ENCODE measurements at places on chromosomes 16 and 17.

DNA sequence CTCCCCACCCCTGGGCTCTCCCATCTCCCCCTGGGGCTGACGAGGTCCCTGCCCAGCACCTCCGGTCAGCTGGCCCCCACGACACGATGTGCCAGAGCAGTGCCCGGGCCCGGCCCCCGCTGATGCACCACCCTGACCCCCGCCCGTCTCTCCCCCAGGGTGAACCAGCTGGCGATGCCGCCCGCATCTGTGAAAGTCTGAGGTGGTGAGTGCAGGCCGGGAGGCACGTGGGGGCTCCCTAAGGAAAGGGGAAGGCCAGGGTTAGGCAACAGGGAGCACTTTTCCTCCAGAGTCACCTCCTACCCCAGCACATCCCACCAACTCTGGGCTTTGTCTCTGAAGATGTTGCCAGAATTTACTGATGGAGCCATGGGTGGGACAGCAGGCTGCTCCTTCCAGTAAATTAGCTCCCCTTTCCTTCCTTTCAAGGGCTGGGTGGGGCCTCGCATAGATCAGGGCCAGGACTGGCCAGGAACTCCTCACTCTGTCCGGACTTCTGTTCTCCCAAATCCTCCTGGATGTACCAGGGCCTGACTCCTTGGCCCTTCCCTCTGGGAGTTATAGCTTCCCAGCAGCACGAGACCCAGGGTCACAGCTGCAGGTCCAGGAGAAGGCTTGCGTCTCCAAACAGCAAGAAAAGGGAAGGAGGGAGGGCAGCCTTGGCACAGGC lies 18.3 kb downstream of the MYBBP1A start:
- no peak for DNase-seq

GRCh38 chr16:70730944-70731343 lies 45.1 kb upstream of the MTSS2 start:
- no peak for DNase-seq

GRCh38 chr17:50204431-50204830 lies 3.0 kb upstream of the COL1A1 start:
- no peak for DNase-seq

- DNase-seq, result no peak
Observed at GRCh38 chr16:321532-321931, 31.0 kb downstream of the AXIN1 start.

DNA sequence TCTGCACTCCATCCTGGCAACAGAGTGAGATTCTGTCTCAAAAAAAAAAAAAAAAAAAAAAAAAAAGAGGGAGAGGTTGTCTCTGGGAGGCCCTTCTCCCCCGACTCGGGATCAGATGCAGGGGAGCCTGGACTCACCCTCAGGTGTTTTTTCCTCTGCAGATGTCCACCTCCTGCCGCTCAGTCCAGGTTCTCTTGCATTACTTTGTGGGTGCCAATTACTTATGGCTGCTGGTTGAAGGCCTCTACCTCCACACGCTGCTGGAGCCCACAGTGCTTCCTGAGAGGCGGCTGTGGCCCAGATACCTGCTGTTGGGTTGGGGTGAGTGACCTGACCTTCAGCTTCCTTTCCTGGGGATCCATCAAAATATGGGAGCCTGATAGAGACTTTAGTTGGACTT lies 34.1 kb downstream of the GLP2R start:
- no peak for DNase-seq

DNA sequence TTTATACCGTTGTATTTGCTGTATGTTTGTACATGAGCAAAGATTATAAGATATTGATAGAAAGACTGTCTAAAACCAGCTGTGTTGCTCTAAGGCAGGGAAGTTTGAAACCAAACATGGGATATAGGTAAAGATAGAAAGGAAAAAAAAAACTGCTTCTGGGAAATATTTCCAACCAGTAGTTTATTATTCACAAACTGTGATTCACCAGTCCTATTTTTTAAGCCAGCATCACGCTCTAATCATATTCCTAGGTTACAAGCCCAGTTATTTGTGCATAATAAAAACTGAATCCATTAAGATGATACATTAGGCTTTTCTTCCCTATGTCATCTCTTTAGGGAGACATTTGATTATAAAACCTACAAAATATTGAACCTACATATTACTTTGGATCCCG lies 4.0 kb downstream of the ERN1 start:
- DNase-seq, result no peak

- no peak for DNase-seq
Observed at GRCh38 chr17:27477971-27478684, 21.9 kb downstream of the KSR1 start.

DNA sequence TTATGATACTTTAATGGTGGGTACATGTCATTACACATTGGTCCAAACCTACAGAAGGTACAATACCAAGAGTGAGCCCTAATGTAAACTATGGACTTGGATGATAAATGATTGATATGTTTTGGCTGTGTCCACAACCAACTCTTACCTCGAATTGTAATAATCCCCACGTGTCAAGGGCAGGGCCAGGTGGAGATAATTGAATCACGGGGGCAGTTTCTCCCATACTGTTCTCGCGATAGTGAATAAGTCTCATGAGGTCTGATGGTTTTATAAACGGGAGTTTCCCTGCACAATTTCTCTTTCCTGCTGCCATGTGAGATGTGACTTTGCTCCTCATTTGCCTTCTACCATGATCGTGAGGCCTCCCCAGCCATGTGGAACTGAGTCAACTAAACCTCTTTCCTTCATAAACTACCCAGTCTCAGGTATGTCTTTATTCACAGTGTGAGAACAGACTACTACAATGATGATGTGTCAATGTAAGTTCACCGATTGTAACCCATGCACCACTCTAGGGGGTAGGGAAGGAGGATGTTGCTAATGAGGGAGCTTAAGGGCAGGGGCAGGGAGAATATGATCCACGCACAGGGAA lies 7.0 kb upstream of the METTL22 start:
- no peak for DNase-seq

GRCh38 chr16:22924492-22924891 lies 110.5 kb downstream of the HS3ST2 start:
- no peak for DNase-seq

DNA sequence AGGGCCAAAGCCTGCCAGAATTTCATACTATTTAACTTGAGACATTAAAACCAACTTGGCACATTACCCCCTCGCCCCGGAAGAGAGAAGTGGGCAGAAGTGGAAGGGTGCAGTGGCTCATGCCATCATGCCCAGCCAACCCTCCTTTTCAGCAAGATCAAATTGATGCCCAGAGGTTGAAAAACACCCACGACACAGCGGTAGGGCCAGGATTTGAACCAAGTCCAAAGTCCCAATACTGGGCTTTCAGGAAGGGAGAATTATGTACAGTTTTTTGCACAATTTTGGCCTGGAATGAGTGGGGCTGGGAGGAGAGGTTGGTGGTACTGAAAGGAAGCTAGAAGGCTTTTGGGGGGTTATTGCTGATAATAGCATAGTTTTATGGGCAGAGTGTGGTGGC lies 11.0 kb downstream of the PDP2 start:
- no peak for DNase-seq

DNA sequence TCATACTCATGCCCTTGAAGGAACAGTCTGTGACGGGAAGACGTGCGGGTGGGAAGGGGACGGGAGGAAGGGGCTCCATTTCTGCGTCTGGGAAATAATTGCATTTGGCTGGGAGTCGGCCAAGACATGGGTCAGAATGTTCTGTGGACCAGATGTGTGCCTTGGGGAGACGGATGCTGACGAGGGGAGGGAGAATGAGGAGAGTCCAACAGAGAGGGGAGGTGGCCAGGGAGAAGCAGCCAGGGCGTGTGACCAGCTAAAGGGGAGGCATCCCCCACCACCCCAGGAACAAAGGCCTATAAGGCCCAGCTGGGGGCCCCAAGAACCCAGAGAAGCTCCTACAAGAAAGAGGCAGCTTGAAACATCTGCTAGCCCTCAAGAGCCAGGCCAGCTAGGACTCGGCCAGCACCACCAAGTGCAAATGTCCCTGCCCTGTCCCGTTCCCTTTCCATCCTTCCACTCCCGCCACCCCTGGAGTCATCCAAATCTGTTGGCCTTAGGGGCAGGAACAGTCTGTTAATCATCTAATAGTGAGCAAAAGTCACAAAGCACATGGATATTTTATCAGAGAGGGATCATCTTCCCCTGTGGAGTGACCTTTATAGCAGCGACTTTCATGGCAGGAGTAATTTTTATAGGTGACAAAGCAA lies 42.5 kb upstream of the BCO1 start:
- DNase-seq, result no peak

DNA sequence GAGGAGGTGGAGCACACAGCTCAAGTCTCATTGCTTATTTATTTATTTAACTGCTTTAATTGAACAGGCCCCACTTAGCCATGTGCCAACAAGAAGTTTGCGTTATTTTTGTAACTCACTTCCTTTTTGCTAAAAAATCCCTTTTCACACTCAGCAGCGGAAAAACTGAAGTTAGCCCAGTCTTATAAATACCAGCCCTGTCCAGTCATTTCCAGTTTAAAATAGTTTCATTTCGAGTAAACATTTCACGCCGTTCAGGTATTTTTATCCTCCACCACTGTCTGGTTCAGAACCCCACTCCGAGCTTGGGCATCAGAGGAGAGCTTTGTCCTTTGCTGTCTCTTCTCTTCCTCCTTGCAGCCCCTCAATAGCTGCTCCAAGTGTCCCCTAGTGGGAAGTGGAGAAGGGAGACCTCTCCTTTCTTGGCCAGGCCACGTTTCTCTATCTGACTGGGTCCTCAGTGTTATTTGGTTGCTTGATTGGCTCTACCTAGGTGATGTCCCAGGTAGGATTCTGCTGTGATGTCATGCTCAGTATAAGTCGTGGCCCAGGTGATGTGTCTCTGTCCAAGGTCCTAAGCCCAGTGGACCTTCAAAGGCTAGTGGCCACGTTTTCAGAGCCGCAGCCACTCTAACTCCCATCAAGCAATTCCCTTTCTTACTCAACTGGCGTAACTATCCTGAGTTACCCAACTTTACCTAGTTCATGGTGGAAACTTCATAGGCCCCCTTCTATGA lies 53.0 kb upstream of the GAS7 start:
- no peak for DNase-seq

- DNase-seq, result peak; percentile 40
Observed at GRCh38 chr16:87407511-87408112, 15.5 kb downstream of the MAP1LC3B start.

GRCh38 chr17:17782523-17783115 lies 54.2 kb downstream of the SREBF1 start:
- no peak for DNase-seq

DNA sequence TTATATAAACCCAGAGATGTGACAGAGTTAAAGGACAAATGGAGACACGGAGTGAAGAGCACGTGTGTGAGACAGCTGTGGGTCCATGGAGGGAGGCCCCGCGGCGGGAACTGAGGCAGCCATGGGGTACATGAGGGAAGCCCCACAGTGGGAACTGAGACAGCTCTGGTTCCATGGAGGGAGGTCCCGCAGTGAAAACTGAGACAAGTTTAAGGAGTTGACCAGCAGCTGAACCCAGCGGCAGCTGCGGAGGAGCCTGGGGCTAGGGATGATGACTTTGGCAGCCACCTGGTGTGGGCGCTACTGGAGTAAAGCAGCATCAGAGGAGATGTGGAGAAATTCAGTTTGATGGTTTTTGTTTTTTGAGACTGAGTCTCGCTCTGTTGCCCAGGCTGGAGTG lies 185.1 kb downstream of the RPTOR start:
- DNase-seq, result no peak

DNA sequence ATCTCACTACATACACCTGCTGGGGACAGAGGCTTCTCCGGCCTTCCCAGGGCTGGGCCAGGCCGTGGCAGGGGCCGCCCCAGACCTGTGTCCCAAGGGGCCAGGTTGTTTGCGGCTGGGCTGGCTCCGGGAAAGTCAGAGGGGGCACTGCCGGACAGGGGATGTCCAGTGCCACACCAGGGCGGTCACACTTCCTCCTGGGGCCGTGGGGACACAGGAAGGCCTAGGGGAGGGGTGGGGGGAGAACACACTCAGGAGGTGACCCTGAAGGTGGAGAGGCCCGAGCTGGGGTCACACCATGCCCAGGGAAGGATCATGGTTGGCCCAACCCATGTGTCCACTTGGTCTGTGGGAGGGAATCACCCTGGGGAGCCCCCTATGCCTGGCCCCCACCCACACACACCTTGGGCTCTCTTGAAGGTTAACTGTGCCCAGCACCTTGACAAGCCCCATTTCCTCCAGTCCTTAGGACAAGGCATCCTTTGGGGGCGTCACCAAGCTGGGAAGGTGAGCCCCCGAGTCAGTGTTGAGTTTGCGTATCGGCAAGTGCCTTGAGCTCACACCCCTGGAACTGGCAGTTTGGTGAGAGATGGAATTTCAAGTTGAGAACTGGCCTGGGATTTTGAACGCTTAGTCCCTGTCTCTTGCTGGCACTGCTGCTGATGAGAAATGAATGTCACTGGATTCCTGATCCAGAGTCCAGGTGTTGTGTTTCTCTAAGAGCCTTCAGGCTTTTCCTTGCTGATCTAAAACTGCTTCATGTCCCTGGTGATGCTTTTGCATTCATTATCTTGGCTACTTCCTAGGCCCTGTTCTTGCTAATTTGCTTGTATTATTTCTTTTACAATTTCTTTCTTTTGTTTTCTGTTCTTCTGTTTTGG lies 7.7 kb upstream of the ACTG1 start:
- no peak for DNase-seq

GRCh38 chr16:23068079-23068736 lies 81.0 kb downstream of the USP31 start:
- DNase-seq, result no peak

DNA sequence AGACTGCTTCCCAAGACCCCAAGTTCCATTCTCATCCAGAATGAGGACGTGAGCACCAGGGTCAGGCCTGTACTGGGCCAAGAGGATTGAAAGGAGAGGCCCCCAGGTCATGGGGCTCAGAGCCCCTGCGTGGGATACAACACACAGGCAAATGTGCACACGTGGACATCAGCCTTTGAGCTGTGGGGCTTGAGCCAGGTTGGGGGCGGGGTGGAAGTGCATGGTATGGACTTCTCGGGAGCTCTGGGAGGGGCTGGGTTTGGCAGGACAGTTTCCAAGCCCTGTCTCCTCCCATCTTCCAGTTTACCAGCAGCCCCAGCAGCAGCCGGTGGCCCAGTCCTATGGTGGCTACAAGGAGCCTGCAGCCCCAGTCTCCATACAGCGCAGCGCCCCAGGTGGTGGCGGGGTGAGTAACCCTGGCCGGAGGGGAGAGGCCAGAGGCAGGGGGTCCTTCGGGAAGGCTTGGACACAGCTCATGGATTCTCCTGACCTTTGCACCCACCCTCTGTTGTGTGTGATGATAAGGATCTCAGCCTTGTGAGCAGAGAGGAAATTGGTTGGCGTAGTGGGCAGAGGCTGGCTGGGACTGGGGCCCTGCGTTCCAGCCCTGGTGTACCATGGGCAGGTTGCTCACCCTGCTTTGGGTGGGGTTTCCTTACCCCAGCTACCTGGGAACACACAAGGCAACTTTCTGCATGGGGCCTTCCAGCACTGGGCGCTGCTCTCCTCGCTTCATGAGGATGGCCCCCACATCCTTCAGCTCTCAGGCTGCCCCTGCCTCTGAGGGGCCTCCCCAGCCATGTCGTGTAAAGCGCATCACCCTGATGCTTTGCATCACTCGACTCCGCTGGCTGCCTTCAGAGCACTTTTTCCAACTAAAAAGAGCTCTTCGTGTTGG lies 10.4 kb upstream of the LASP1NB start:
- peak; percentile 83 for DNase-seq

Data from BE2C (cell line).